ENCODE measurements at places on chromosomes 3 and 15.

GRCh38 chr3:94162700-94163099 lies 99.8 kb downstream of the NSUN3 start:
- no peak for DNase-seq

- no peak for DNase-seq
Observed at GRCh38 chr3:54481606-54482365, 359.4 kb downstream of the CACNA2D3 start.

DNA sequence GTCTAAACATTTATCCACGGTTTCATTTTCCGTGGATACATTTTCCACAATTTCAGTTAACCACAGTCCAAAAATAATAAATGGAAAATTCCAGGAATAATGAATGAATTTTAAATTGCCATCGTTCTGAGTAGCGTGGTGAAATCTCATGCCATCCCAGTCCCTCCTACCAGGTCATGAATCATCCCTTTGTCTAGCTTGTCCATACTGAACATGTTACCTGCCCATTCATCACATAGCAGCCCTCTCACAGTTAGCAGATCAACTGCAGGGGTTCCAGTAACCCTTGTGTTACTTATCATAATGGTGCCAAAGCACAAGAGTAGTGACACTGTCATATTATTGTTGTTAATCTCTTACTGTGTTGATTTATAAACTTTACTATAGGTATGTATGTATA lies 124.5 kb downstream of the GSK3B start:
- DNase-seq = no peak

- peak; percentile 48 for DNase-seq
Observed at GRCh38 chr3:23094890-23095462, 108.2 kb upstream of the UBE2E2 start.

- DNase-seq = no peak
Observed at GRCh38 chr15:85407421-85408269, 27.2 kb downstream of the AKAP13 start.
